ENCODE measurements at places on chromosomes 2 and 18.
A peak's percentile ranks its signal among the peaks of the same experiment; 100 is the strongest.

- no peak for DNase-seq
Observed at GRCh38 chr18:3097082-3097481, 84.1 kb upstream of the LPIN2 start.

GRCh38 chr2:197081294-197081693, 154.8 kb upstream of the PGAP1 start:
- DNase-seq, result peak; percentile 80

GRCh38 chr2:11329776-11330175, 14.7 kb downstream of the ROCK2 start:
- DNase-seq, result no peak

DNA sequence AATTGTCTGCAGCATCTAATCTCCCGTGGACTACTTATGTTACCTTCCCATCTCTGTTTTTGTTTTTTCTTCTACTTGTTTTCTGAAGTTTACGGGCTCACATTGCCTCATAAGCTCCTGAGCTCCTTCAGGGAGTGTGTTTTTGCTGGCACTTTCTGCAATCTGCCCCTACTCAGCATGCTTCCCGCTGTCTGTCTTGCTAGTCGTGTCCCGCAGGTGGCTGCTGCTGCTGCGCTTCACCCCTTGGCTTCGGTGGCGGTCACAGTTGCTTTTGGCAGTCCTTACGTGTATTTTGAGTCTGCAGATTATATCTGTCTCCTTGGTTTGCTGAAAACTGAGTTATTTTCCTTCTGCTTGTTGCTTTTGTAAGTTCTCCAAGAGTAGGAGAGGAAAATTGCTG, 37.3 kb downstream of the FER1L5 start:
- DNase-seq, result no peak

- no peak for DNase-seq
Observed at GRCh38 chr2:196252408-196253115, 81.2 kb upstream of the STK17B start.

DNA sequence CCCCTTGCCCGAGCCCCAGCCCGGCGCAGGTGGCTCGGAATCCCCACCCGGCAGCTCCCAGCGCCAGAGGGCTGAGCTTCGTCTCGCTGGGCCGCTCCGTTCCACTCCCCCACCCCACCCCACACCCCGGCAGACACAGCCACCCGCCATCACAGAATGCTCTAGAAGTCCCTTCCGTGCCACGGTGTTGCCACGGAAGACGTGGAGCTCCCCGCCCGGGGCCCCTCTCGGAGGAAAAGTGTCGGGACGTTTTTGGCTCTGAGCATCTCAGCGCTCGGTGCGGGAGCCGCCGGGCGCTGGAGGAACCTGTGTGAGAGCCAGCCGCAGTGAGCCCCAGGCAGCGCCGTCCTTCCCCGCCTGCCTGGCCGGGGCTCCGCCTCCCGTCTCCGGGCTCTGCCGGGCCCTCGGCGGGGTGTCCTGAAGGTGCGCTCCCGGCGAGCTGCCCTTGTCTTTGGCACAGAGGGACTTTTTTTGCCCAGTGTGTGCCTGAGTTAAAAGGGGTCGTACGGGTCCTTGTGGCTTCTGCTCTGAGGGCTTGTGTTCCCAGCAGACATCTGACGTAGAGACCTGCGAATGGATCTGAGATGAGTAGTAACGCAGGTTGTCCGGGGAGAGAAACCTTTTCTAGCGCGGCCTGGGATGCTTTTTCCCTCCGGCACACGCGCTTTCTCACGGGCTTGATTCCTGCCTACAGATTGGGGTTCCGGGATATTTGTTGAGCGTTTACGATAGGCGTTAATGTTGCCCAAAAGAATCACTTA, 1.8 kb downstream of the ZCCHC2 start:
- peak; percentile 62 for DNase-seq

GRCh38 chr2:205366336-205367060, 315.8 kb upstream of the NRP2 start:
- no peak for DNase-seq

GRCh38 chr2:182259629-182260150, 167.1 kb downstream of the PDE1A start:
- no peak for DNase-seq

GRCh38 chr2:200302940-200303727, 3.4 kb upstream of the SPATS2L start:
- no peak for DNase-seq

GRCh38 chr18:63264871-63265270, 54.7 kb downstream of the BCL2 start:
- no peak for DNase-seq

DNA sequence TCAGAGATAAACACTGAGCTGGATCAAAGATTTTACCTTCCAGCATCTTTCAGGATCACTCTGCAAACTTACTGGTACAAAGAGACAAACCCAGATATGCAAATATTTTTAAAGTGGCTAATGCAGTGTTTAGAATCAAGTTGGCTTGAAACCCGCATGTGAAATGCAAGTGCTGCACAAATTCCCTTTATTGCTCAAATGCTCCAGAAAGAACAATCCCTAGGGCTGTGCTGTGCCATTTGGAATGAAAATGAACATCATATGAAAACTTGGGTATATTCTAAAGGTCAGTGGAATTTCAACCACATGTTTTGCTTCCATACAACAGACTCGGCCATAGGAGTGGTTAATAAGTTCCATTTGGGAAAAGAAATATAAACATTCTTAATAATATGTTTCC, 139.1 kb downstream of the VWC2L start:
- DNase-seq, result no peak

GRCh38 chr2:73931531-73932500, 5.1 kb downstream of the DGUOK start:
- DNase-seq, result no peak

DNA sequence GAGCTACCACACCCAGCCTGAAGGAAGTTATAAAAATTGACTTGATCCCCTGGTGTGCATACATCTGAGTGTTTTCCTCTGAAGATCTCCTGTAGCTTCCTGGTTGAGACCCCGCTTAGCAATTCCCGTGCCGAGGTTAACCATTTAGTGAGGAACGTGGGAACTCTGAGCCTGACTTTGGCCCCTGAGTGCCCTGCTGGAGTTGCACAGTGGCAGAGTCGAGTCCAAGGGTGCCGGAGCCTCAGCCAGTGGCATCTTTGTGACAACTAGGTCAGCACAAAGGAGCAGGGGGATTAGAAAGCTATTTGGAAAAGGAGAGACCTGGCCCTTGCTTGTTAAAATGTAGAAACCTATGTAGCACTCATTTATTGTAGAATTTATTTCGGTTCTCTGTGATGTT, 561.2 kb upstream of the SALL3 start:
- no peak for DNase-seq

GRCh38 chr18:2172881-2173280, 398.4 kb downstream of the METTL4 start:
- DNase-seq, result no peak

- no peak for DNase-seq
Observed at GRCh38 chr18:78804206-78805030, 175.2 kb upstream of the SALL3 start.

DNA sequence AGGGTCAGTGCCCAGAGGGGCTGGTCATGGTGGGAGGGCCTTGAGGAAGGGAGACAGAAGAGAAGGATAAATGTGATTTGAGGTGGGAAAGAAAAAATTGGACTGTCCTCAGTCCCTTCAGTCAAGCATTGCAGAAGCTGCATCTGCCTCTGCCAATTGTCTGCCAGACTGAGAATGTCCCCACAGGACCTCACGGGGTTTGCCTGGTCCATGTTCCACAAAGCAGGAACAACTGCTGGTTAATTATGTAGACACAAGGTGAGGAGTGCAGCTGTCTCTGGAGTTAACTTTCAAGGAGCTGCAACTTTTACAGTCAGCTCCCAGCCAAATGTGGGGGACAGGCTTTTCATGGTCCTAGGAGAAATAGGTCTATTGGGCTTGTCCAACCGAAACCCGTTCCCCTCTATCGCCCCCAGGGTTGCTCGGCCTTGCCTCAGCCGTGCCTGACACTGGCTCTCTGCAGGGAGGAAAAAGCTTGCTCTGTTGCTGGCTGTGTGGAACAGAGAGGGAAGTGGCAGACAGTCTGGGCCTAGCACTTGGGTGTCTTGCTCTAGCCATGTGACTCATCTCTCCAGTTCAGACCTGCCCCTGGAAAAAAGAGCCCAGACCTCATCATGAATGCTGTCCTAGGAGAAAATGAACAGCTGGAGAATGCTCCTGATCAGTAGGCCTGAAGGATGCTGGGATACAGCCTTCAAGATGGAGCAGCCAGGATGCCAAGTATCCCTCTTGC, 31.1 kb upstream of the PAX8 start:
- peak; percentile 77 for DNase-seq

DNA sequence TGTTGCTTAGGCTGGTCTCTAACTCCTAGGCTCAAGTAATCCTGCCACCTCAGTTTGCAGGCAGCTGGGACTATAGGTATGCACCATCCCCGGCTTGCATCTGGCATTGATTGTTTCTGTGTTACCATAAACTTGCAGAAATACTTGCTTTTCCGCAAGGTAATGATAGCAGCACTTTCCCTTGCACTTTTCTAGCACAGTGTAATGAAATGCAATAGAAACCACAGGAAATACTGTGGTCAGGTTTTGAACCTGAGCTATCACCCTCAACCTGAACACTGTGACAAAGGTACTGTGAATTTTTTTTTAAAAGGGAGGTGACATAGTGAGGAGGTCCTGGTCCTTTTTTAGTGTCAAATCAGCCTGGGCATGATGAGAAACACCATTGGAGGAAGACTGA, 38.3 kb downstream of the DHRS9 start:
- peak; percentile 28 for DNase-seq

- no peak for DNase-seq
Observed at GRCh38 chr18:5914016-5914415, 18.7 kb upstream of the TMEM200C start.

DNA sequence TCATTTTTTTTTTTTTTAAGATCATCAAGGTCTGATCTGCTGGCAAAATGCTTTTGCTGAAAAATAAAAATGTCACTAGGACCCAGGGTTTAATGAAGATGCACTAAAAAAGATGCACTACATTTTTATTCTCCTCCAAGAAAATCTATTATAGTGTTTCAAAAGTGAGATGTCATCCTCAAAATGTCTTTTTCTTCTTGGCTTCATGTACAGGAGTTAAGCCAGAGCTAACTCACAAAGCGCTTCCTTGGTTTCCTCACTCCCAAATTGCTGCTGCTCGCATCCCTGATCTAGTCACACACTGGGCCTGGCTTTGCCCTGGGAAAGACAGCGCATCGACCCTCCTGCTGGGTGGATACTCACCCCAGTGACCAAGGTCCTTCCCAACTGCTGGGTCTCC, 113.4 kb upstream of the CCDC68 start:
- no peak for DNase-seq

DNA sequence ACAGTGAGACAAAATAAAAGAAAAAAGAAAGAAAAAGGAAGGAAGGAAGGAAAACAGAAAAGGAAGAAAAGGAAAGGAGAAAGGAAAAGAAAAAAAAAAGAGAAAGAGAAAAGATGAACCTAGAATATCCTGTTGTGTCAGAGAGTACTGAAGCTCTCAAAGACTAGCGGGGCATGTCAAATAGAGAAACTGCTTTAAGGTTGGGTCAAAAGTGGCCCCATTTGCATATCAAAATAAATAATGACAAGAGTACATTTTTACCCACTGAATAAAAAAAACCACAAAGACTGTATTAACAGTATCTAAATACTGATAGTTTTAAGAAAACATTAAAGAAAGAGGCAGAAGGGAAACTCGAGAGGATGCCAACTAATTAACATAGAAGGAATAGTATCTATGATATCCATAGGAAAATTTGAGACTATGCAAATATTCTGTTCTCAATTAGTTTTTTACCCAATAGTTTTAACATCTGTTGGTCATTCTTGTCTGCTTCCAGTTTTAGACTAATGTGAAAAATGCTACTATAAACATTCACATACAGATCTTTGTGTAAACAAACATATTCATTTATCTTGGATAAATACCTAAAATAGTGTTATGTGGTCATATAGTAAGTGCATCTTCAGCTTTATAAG, 53.2 kb downstream of the SFXN5 start:
- DNase-seq, result no peak

DNA sequence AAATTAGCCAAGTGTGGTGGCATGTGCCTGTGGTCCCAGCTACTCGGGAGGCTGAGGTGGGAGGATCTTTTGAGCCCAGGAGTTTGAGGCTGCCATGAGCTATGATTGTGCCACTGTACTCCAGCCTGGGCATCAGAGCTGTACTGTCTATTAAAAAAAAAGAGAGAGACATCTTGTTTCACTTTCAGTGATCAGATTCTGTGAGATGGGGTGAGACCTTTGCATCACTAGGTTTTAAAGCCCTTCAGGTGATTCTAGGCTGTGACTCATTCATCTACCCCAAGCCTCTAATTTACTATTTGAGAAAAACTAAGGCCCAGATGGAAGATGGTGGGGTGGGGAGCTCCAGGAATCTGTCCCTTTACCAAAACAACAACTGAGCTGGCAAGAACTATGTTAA, 7.1 kb downstream of the C2orf92 start:
- DNase-seq, result no peak

DNA sequence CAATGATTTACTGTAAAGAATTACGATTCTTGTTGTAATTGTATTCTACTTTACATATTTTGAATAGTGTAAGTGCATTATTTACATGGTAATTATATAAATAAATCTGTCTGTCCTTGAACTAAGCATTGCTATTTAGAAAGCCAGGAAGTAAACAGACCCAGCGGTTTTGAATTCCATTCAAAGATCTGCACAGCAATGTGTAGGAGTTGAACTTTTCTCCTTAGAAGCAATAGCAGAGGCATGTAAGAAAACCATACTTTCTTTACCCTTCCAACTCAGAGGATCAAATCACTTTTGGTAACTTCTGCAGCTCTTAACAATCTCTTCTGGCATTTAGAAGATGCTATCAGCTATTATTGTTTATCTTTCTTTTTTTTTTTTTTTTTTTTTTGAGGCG, 109.2 kb upstream of the VRK2 start:
- no peak for DNase-seq

DNA sequence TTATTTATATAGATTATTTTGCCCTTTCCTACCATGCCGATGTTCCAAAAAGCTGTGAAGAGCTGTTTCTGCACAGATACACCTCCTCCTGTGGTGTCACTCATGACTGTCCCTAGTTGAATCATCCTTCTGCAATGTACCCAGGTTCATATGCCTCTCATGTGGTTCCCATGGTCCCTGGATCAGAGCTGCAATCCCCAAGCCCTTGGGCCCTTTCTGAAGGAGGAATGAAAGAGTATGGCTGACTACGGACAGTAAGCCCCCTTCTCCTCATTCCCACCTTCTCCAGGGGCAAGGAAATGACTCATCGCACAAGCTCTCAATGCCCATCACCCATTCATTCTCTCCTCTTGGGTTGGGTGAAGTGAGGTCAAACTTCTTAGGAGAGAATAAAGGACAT, 63.9 kb upstream of the ACVR1 start:
- no peak for DNase-seq

- no peak for DNase-seq
Observed at GRCh38 chr2:51846796-51847195, 814.9 kb upstream of the NRXN1 start.

DNA sequence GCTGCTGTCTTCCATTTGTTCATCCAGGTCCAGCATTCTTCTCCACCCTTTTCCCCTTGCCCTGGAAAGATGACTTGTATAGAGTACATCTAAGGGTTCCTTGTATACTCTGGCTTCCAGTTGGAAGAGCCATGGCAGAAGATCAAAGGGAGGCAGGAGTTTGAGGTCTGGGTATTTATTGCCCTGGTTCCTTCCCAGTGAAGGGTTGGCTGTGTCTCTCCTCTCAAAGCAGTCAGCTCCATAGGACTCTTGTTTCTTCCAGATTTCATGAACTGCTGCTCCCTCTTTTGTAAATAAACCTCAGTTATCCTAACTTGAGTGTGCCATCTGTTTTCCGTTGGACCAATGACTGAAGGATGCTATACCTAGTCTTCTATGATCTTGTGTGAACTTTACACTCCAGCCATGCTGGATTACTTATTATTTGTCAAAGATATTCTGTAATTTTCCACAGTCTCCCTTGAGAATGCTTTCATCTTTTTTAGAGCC, 6.4 kb downstream of the BBS5 start:
- no peak for DNase-seq

- DNase-seq, result no peak
Observed at GRCh38 chr2:142315346-142315745, 184.5 kb upstream of the LRP1B start.

All from Kasumi-1 (cell line).